ENCODE measurements at places on chromosomes 12 and 14. TPM values are rescaled to one million over a fixed set of nuclear protein-coding genes. Genes with fewer than 3 reads are reported as not detected.

FSCB gene
- not detected for total RNA-seq

EXOC3L4 gene
- total RNA-seq, result 1.6 TPM

PAPOLA gene
- total RNA-seq, result 76.8 TPM

SLC25A47 gene
- not detected for total RNA-seq

LBHD2 gene
- total RNA-seq, result not detected

Data from smooth muscle cell of bladder (primary cell).